Natural killer cell treated with Interleukin-12 subunit alpha and Interleukin-12 subunit beta and Interleukin-15 and Interleukin-18, amount 100 ng/mL, for 72 hours (primary cell): ENCODE measurements at places on chromosomes 12 and 14. TPM values are rescaled to one million over a fixed set of nuclear protein-coding genes. Genes with fewer than 3 reads are reported as not detected.
A peak's percentile ranks its signal among the peaks of the same experiment; 100 is the strongest.

DNA sequence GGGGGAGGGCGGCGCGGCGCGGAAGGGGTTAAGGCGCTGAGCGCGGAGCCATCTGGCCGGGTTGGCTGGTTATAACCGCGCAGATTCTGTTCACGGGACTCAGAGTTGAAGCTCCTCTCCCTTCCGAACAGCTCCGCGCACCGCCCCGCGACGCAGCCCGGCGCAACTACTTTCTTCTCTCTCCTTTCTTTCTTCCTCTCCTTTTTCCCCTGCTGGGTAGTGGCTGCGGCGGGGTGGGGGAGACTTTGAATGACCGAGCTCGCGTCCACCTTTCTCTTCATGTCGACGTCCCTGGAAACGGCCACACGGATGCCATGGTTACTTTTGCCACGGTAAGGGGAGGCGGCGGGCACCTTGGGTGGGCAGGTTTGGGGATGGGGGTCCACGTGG is at the start of gene NTF3:
NTF3 (plus strand) TSS at position 98 of the 390 bp plus-strand sequence; CDS start at position 315, 217 bp downstream.
- no peak for DNase-seq
- H3K27ac ChIP-seq, result no peak within 1 kb of the TSS

The PRICKLE1 gene
- not detected for total RNA-seq

GRCh38 chr12:76199808-76200207 is 115.3 kb upstream of the NAP1L1 start:
- H3K27me3 ChIP-seq, result peaks cover 16% of the 10 kb centered on the region
- no peak overlapping the region for H3K27ac ChIP-seq
- H3K4me3 ChIP-seq, result no peak overlapping the region
- H3K4me1 ChIP-seq, result peaks cover 8% of the 10 kb centered on the region
- no peak for DNase-seq

- DNase-seq, result peak; percentile 76
- no peak overlapping the region for H3K27ac ChIP-seq
- no peak overlapping the region for H3K4me3 ChIP-seq
- peaks cover 4% of the 10 kb centered on the region for H3K4me1 ChIP-seq
Observed at GRCh38 chr14:104094709-104095425, 9.4 kb downstream of the ASPG start.

The KRT6C gene
- total RNA-seq, result not detected

DNA sequence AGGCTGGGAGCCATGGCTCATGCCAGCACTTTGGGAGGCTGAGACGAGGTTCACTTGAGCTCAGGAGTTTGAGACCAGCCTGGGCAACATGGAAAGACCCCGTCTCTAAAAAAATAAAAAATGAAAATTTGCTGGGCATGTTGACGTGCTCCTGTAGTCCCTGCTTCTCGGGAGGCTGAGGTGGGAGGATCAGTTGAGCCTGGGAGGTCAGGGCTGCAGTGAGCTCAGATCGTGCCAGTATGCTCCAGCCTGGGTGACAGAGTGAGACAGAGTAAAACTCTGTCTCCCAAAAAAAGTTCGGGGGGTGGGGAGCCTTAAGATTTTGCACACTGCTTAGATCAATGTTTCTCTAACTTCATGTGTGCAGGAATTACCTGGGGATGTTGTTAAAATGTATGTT is 30.9 kb downstream of the ATP2A2 start:
- H3K36me3 ChIP-seq, result peaks cover 16% of the 10 kb centered on the region
- peaks cover 60% of the 10 kb centered on the region for H3K4me1 ChIP-seq
- no peak for DNase-seq
- peak overlapping the region; percentile 73 for H3K27ac ChIP-seq
- peak overlapping the region; percentile 67 for H3K4me3 ChIP-seq
- no peaks in the 10 kb centered on the region for H3K27me3 ChIP-seq

The ORAI1 gene
- total RNA-seq, result 43.9 TPM

DNA sequence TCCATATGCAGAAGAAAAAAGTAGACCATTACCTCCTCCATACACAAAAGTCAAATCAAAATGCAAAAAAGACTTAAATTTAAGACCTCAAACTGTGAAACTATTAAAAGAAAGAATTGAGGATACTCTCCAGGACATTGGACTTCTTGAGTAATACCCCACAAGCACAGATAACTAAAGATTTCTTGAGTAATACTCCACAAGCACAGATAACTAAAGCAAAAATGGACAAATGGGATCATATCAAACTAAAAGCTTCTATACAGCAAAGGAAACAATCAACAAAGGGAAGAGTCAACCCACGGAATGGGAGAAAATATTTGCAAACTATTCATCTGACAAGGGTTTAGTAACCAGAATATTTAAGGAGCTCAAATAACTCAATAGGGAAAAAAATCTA is 427.9 kb downstream of the CCDC91 start:
- no peak for DNase-seq
- peaks cover 13% of the 10 kb centered on the region for H3K36me3 ChIP-seq
- no peak overlapping the region for H3K27ac ChIP-seq
- peaks cover 2% of the 10 kb centered on the region for H3K27me3 ChIP-seq

DNA sequence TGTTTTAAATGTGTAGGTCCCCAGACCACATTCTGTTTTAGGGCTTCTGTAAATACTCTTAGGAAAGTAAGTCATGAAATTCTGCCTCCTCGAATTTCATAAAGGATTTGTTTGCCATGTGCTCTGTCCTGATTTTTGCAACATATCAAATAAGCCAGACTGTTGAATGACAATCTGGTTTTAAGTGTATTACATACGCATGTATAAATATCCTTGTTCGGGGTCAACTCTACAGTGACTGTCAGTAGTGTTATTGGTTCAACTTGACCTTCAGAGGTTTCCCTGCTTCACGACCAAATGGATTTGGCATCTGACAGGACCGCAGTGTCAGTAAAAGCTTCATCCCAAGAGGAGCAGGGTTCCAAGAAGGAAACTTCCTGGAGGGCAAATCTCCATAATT is 52.7 kb downstream of the PPM1A start:
- no peak overlapping the region for H3K4me3 ChIP-seq
- H3K27ac ChIP-seq, result no peak overlapping the region
- peaks cover 5% of the 10 kb centered on the region for H3K4me1 ChIP-seq
- DNase-seq, result no peak
- H3K36me3 ChIP-seq, result no peaks in the 10 kb centered on the region
- no peaks in the 10 kb centered on the region for H3K27me3 ChIP-seq

The RERG gene
- total RNA-seq, result not detected

GRCh38 chr12:89225808-89226411 is 126.4 kb downstream of the DUSP6 start:
- H3K27ac ChIP-seq, result peak overlapping the region; percentile 97
- peaks cover 51% of the 10 kb centered on the region for H3K4me1 ChIP-seq
- H3K27me3 ChIP-seq, result no peaks in the 10 kb centered on the region
- no peaks in the 10 kb centered on the region for H3K36me3 ChIP-seq

DNA sequence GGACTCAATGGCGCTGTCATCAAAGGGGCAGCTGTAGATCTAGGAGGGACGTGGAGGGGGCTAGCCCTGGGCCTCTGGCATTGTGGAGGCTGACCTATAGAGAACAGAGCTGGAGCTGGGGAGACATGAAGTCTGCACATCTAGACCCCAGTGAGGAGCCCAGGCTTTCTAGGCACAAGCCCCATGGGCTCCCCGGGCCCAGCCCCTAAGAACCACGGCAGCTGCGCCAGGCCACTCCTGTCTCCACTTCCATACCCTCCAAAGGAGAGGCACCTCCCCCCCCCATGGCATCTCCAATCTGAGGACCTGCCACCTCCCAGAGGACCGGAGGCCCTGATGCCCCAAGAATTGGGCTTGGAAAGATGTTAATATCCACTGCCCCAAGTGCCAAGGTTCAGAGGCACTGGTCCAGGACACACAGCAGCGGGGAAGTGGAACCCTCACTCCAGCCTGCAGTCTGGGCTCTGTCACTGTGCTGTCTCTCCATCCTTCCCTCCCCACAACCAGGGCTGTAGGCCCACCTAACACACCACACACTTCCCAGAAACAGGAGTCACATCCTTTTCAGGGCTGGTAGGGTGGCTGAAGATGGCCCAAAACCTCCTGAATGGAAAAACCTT is 4.5 kb downstream of the ANKRD9 start:
- no peaks in the 10 kb centered on the region for H3K27me3 ChIP-seq
- no peak for DNase-seq
- no peaks in the 10 kb centered on the region for H3K36me3 ChIP-seq
- peaks cover 14% of the 10 kb centered on the region for H3K4me1 ChIP-seq
- H3K4me3 ChIP-seq, result no peak overlapping the region

The TDG gene
- total RNA-seq, result 50.8 TPM

DNA sequence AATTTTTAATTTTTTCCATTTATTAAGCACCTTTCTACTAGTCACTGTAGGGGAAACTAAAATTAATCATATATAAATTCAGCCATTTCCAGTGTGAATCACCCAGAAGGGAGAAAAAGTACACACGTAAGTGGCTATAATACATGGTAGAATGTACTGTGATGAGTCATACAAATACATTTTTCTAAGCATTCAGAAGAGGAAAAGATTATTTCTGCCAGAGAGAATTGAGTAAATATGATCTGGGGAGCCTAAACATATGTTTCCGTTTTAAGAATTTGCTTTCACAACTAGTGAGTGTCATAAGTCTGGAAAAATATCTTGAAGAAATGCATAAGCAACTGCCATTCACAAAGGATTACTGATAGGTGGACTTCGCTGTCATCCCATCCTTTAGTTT is 102.8 kb downstream of the TGFB3 start:
- H3K36me3 ChIP-seq, result no peaks in the 10 kb centered on the region
- H3K4me1 ChIP-seq, result peaks cover 25% of the 10 kb centered on the region
- no peak overlapping the region for H3K4me3 ChIP-seq
- H3K27me3 ChIP-seq, result no peaks in the 10 kb centered on the region
- DNase-seq, result no peak

- peaks cover 9% of the 10 kb centered on the region for H3K36me3 ChIP-seq
- H3K4me3 ChIP-seq, result peak overlapping the region; percentile 26
- no peak overlapping the region for H3K27ac ChIP-seq
- no peak for DNase-seq
- H3K27me3 ChIP-seq, result peaks cover 50% of the 10 kb centered on the region
- H3K4me1 ChIP-seq, result peaks cover 10% of the 10 kb centered on the region
Observed at GRCh38 chr12:2054091-2055018, 1.6 kb downstream of the CACNA1C start.

The REM2 gene
- not detected for total RNA-seq

- H3K4me3 ChIP-seq, result no peak overlapping the region
- DNase-seq, result no peak
- H3K27me3 ChIP-seq, result peaks cover 7% of the 10 kb centered on the region
- no peaks in the 10 kb centered on the region for H3K4me1 ChIP-seq
- no peaks in the 10 kb centered on the region for H3K36me3 ChIP-seq
Observed at GRCh38 chr12:76255281-76255680, 92.9 kb downstream of the BBS10 start.

DNA sequence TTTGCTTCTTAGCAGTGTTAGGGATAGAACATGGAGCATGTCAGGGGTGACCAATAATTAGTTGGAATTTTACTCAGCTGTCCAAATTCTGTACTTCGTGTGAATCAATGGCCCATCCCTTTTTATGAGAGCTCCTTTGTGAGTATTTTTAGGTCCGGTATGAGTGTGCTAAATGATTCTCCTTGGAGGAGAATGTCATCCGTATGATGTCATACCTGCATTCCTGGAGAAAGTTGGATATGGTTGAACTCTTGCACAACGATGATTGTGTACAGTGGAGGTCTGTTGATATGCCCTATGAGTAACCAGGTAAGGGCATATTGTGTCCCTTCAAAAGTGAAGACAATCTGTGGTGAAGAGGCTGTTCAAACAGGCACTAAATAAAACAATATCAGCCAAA is 400.8 kb downstream of the GXYLT1 start:
- H3K4me1 ChIP-seq, result no peaks in the 10 kb centered on the region
- H3K4me3 ChIP-seq, result no peak overlapping the region

DNA sequence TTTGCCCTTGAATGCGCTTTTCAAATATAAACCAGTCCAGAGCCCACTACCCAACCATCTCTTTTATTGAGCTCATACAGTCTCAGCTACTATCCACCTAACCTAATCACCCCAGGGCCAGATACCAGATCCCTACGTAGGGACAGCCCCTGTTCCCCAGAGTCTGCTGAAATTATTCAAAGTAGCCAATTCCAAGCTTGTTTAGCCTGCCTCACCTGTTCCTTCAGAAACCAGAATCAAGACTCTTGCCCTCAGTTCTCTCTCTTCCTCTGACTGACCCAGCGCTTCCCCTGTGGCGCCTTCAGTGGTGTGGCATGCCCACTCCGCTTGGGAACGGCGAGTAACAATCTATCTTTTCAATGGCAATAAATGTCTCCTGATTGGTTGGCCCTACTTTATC is 18.8 kb downstream of the BMAL2 start:
- no peaks in the 10 kb centered on the region for H3K27me3 ChIP-seq
- peaks cover 5% of the 10 kb centered on the region for H3K4me1 ChIP-seq
- no peak overlapping the region for H3K27ac ChIP-seq
- no peak for DNase-seq
- H3K36me3 ChIP-seq, result no peaks in the 10 kb centered on the region
- no peak overlapping the region for H3K4me3 ChIP-seq

DNA sequence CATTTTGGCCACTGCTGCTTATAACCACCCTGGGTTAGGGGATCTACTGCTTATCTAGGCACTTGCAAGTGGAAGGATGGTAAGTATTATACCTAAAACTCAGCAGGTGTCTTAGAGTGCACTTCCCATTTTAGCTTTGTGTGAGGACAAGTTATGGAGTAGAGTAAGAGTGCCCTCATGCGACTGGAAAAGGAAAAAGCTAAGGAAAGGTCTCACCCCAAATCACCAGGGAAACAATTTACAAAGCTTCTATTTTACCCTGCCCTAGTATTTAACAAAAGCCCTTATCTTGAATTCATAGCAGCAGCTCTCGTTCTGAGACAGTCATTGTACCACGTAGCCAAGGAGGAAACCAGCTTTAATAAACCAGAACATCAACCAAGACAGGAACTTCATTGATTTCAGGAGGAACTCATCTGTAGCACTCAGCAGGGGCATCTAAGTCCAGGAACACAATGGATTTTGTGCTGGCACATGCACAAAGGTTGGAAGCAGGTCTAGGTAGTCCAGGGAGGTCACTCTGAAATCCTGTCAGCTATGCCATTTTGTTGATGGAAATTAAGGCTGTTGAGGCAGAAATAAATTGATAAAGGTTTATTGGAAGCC is 2.9 kb downstream of the RDH12 start:
- DNase-seq, result no peak
- H3K4me1 ChIP-seq, result no peaks in the 10 kb centered on the region
- no peak overlapping the region for H3K4me3 ChIP-seq
- no peak overlapping the region for H3K27ac ChIP-seq
- H3K27me3 ChIP-seq, result peaks cover 5% of the 10 kb centered on the region

DNA sequence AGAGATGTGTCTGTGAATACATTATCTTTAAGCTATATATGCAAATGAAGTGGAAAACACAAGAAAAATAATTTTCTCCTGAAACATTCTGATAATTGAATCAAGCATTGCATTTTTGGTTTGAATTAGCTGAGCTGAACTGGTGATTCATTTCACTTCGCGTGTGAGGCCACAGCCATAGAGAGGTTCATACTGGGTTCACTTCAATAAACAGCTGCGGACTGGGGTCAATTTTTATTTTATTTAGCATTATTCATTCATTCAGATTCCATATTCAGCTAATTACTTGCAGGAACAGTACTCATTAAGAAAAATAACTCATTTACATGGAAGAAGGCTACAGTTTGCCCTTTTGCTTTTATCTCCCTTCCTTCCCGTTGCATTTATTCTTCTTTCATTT is 195.2 kb upstream of the LRIG3 start:
- no peak for DNase-seq
- H3K27ac ChIP-seq, result no peak overlapping the region
- H3K4me1 ChIP-seq, result no peaks in the 10 kb centered on the region
- H3K4me3 ChIP-seq, result no peak overlapping the region
- no peaks in the 10 kb centered on the region for H3K27me3 ChIP-seq
- H3K36me3 ChIP-seq, result no peaks in the 10 kb centered on the region
